ENCODE measurements at places on chromosomes 11 and 22.

DNA sequence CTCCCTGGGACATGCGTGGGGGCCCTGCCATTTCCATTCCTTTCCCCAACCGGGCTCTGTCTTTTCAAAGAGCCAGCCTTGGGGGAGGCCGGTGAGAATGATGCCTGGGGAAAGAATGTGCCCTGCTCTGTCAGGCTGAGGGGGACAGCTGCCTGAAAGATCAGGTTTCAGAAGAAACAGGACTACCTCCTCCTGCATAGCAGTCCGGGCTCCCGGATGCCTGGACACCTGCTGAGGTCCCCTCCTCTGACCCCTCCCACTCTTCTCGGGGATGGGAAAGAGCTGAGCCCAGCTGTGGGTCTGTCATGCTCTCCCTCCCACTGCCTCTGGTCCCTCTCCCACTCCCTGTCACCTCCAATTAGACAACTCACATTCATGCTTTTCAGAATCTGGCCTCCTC, 41.8 kb upstream of the CDON start:
- DNase-seq, result no peak

DNA sequence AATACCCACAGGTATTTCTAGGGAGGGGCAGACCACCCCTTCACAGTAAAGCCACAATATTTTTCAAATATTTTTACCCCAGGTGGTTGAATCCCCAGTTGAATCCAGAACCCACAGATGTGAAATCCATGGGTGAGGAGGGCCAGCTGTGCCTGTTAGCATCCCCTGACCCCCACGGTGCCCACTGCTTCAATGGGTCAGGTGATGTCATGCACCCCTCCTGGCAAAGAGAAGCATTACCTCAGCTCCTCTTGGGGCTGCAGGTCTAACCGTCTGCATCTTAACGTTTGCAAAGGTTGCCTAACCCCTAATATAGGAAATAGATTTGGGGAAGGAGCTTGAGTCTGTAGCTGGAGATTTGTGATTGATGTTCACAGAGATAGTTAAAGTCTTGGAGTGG, 24.7 kb upstream of the IL17RA start:
- DNase-seq, result no peak

DNA sequence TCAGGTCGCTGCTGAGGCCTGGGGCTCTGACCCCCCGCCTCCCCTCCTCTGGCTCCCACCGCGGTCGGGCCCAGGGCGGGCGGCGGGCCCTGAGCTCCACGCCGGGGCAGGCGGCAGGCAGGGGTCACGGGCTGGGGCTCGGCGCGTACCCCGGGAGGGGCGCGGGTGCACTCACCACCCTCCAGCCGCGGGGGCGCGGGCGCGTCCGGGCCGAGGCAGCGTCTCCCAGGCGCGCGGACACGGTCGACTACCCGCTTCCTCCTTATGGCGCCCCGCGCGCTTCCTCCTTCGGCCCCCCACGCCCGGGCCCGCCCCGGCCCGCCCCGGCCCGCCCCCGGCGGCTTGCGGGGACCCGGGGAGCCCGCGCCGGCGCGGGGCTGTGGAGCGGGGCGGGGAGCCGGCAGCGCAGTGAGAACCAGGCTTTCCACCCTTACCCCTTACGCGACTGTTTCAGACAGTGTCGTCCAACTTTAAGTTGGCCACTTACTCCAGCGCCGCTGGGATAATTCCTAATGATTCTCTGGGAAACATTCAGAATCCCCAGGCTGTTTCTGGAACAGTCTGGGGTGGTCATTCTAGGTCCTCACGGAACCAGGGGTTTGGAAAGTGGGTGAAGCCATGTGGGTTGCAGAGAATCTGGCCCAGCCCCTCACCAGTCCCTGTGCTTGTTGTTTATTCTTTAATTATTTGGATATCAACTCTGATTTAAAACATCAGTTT, at the start of gene BID:
Gene BID, minus strand, starts transcription at position 264 of the 720 bp plus-strand sequence. CDS start 24,353 bp downstream, outside the sequence.
- peak; percentile 50 for DNase-seq

DNA sequence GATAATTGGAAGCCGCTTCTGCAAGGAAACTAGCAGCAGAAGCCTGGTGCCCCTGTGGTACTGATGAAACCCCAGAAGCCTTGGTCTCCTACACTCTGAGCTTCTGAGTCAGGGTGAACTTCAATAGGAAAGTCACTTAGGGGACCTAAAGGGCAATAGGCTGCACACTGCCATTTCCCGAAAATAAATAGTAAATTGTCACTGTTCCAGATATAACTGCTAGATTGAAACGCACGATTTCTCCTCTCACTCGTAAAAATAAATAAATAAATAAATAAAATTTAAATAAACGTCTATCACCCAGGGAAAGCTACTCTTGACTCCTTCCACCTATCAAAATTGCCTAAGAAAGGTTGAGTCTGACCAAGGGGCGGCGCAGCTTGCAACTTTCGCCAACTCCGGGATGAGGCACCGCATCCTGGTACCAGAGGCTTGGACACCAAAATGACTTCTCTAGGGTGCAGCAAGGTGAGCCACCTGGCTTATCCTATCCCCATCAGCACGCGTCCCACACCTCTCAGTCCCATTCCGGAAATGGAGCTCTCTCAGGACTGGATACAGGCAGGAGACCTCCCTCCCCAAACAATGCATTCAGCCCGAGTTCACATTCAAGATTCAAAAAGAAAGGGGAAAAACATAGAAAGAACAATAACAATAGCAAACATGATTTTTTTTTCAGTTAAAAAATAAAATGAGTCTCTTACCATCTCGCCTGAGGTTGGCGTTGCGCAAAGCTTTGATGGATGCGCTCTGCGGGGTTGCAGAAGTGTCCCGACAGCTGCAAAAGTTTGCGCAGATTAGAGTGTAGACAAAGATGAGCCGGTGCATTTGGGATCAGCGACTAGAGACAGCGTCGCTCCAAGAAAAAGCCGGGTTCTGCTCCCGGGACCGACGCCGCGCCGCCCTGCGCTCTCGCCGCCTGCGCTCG, 583 bp downstream of the PDGFD start:
- no peak for DNase-seq

- DNase-seq, result no peak
Measured at GRCh38 chr22:38309614-38310517, 7.4 kb downstream of the CSNK1E start.

GRCh38 chr11:117107701-117108590, 9.7 kb upstream of the SIK3 start:
- DNase-seq, result no peak

GRCh38 chr11:31114442-31114841, 255.1 kb downstream of the DCDC1 start:
- DNase-seq, result no peak

GRCh38 chr11:121566279-121567168, 113.8 kb upstream of the SORL1-AS1 start:
- DNase-seq, result no peak

GRCh38 chr11:8707541-8708191, 25.1 kb downstream of the RPL27A start:
- no peak for DNase-seq

DNA sequence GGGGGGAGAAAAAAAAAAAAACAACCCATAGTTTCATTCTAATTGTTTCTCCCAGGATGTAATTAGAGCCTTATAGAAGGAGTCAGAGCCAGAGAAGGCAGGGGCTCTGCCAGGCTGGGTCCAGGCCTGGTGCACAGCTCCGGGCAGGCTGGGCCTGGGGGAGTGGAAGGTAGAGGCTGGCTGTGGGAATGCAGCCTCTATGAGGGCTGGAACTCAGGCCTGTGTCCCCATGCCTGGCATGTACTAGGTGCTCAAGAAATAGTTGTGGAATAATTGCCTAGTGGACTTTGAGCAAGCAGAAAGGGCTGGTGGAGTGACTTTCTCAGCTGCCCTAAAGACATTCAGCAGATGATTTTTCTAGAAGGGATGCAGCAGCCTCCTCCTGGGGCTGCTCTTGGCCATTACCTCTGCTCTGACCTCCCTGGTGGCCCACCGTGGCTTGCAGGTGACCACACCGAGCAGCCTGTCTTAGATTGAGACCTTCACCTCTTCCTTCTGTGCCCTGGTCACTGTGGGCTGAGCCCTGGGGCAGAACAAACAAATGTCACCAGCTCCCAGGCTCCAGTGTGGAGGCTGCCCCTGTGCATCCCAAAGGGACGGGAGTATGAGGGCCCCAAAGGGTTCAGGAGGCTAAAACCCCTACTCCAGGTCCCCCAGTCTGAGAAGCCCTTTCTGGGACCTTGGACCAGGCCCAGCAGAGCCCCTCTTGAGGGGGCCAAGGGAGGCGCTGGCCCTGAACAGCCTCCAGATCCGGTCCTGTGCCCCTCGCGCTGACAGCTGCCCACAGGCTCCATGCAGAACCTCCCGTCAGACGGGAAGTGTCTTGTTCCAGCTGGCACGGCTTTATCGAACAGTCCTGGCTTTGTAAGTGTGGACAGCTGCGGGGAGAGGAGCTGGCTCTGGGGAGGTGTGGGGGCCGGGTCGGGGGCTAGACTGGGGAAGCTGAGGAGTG, 18.8 kb downstream of the MYEOV start:
- DNase-seq, result no peak
